Fibroblast of mammary gland (primary cell): ENCODE measurements at places on chromosomes 7 and 10.
A peak's percentile ranks its signal among the peaks of the same experiment; 100 is the strongest.

DNA sequence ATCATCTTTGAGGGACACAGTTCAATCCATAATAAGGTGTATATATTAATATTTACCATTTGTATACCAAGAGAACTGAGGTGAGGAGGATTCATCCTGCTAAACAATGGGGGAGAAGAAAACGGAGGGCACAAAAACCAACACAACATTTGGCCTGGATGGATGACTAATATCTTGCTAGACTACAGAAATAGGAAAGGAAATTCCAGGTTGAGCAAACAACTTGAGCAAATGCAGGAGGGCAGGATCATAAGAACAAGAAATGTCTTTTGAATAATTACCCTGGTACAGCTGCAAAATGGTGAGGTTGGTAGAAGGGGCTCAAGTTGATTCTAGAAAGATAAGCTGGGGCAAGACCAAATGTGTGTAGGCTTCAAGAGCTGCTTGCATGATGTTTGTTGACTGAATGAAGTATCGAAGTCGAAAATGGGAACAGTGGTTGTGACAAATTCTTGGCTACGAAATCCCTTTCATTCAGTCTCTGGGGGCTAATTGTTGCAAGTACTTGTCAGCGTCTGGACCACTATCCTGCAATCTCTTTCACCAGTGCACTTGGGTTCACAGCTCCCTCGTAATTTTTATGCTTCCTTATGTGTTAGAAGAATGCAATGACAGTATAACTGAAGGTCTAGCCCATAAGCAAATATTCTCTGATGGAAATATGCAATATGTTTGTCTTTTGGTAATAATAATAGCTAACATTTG is 176.2 kb downstream of the PTEN start:
- DNase-seq: peak; percentile 54

DNA sequence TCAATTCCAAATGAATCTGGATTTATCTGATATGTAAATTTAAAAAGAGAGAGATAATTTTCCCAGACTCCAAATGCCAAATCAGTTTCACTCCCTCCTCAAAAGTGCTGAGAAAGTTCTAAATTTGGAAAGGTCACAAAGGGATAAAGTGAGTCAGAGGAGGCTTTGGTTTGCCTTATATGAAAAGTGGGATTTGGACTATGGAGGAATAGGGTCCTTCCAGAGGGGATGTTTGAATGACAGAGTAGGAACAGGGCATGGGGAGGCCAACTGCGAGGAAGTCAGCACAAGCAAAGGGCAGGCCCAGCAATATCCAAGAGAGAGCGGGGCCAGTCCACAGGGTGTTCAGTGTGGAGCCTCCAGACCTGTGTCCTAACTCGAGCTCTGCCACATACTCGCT is 9.8 kb upstream of the FAS start:
- peak; percentile 35 for DNase-seq

DNA sequence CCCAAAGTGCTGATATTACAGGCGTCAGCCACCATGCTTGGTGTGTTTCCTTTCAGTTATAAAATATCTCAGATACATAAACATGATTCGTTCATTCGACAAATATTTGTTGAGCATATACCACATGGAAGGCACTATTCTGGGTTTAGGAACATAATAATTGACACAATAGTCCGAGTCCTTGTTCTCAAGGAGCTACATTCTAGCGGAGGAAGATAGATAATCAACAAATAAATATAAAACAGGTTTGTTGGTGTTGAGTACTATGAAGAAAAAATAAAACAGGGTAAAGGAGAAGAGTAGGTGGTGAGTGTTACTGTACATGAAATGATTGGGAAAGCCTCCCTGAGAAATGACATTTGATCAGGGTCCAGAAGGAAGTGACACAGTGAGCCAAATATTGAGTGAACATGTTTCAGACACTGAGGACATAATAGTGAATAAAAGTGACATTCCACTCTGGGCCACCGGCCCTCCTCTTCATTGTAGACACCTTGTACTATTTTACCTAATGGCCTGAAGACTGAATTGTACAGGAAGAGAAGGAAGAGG is 6.9 kb upstream of the HILPDA start:
- DNase-seq: no peak

DNA sequence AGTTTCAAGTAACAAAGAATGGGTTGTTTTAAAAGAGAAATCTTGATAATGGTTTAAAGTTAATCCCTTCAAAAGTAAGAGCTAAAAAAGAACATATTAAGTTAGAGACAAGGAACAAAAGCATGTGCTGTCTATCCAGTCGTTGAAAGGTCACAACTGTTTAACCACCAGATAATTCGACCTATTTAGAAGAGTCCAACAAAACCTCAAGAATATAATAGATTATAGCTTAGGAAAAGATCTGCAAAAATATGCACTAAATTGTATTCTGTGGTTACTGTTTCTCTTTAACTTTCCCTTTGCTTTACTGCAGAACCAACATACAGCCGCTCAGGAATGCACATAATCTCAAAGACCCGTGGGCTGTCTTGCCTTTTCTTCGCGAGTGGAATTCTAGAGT is 74.9 kb downstream of the PCGF5 start:
- DNase-seq: no peak

GRCh38 chr10:62384447-62385081 is 10.4 kb downstream of the ZNF365 start:
- DNase-seq: peak; percentile 11

DNA sequence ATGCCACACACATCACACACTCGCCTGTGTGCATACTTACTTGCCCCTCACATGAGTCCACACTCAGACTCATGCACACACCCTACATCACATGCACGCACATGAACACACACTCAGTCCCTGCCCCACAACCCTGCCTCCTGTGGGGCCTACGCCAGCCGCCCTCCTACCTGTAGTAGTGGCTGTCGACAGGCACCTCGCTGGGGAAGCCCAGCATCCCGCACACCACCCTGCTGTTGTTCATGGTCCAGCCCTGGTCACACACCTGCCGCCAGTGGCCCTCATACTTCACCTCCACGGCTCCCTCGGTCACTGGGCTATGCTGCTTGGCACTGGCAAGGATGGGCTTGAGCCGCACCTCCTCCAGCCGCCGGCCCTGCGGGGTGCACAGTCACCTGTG is 7.2 kb downstream of the LOXL4 start:
- no peak for DNase-seq

- no peak for DNase-seq
Observed at GRCh38 chr10:102795453-102796406, 41.5 kb downstream of the CYP17A1 start.

GRCh38 chr7:134710854-134711624 is 64.4 kb downstream of the BPGM start:
- DNase-seq: no peak

- peak; percentile 55 for DNase-seq
Observed at GRCh38 chr7:2613931-2614600, 17.7 kb upstream of the TTYH3 start.

GRCh38 chr10:109892931-109893330 is 30.4 kb downstream of the XPNPEP1 start:
- DNase-seq: peak; percentile 85

- peak; percentile 47 for DNase-seq
Observed at GRCh38 chr7:37495574-37496184, 47.0 kb upstream of the ELMO1 start.

DNA sequence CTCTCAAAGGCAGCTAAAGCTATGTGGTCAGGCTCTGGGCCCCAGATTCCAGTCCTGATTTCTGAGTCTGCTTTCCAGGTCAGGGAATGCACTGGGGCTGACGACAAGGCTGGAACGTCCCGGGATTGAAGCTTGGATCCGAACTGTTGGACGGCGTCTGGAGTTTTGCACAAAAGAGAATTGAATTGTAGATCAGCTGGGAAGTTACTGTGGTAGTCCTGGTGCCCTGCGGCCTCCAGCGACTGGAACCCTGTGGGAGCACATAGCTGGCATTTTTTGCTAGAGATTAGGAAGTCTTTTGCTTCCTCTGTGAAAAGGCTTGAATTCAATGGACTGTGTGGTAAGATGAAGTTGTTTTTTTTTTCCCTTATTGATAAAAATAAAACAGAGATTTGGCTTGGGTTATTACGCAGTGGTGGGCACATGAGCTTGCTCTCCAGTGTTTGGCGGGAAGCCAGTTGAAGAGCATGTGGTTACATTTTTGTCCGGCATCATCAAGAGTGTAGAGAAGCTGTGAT is at the start of gene HK1:
Gene HK1, plus strand, starts transcription at position 51 of the 518 bp plus-strand sequence.
- DNase-seq: peak; percentile 14

DNA sequence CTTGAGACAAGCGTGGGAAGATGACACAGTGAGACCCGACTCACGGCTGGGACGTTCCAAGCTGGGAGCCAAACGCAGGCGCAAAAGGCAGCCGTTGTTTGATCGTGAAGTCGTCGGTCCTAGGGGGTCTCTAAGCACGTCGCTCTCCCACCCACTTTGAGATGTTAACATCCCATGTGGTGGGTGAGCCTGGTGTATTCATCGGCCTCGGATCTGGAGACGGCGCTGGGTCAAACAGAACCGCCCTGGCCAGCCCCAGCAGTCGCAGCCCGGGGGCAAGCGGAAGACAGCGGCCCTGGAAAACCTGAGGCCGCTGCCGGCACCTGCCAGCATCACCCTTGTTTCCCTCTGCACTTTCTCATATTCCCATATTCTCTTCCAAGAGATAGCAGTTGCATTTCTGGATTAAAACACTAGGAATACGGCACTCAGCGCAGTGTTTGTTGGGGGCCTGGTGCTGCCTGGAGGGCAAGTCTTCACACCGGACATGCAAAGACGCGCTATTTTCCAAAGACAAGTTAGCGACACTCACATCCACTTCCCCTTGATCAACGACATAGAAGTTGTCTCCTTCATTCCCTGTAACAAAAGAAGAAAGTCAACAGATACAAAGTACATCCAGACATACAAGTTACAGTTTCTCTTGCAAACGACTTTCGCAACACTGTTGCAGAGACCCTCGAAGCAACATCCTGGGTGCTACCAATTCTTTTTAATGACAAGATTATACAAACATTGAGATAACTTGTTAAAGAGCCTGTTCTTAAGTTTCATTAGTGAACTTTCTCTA is 86.2 kb upstream of the PDGFA start:
- no peak for DNase-seq

GRCh38 chr10:47262606-47263533 is 37.1 kb upstream of the GDF10 start:
- no peak for DNase-seq

GRCh38 chr7:116180302-116180701 is 30.0 kb upstream of the TES start:
- peak; percentile 69 for DNase-seq

- peak; percentile 85 for DNase-seq
Observed at GRCh38 chr10:110774069-110775019, 97.4 kb upstream of the PDCD4 start.

- DNase-seq: no peak
Observed at GRCh38 chr7:10128748-10129147, 844.9 kb upstream of the PHF14 start.

GRCh38 chr10:60352105-60352504 is 37.6 kb downstream of the ANK3 start:
- DNase-seq: no peak

GRCh38 chr10:32384171-32384570 is 37.2 kb upstream of the EPC1 start:
- no peak for DNase-seq

DNA sequence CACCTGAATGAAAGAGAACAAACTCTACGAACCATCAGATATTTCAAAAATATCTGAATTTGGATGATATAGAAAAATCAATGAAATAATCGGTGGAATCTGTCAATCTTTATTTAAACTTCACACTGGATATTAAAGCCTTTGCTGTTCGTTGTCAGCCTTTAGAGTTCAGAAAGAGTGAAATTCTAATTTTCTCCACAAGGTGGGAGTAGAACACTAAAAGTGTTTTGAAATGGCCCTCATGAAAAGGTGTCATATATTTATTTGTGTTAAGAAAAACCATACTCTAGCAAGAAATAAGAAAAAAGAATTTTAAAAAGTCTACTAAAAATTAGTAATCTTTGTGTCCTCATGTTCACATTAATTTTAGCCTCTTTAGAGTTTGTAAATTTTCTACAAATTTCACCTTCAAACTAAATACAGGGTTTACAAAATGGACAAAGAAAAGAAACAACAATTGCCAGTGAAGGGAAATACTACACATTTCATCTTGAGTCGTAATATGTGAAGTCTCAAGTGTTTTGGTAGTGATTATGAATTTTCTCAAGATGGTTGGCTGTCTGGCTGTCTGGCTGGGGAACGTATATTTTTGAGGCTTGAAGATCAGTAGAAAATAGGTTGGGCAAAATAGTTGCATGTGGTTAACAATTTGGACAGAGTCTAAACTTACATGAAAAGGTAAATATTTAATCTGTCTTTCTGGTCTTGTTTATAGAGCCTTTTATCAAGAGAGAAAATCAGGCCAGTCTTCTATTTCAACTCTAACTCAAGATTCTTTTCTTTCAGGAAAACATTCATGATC is 43.7 kb downstream of the DNAJB9 start:
- peak; percentile 49 for DNase-seq

- DNase-seq: peak; percentile 13
Observed at GRCh38 chr10:126511917-126512479, 123.7 kb upstream of the ADAM12 start.

- peak; percentile 79 for DNase-seq
Observed at GRCh38 chr7:139777948-139778841, at the start of gene HIPK2. HIPK2 (minus strand) TSS chr7:139777998; CDS start chr7:139777623, 375 bp downstream.

- DNase-seq: no peak
Observed at GRCh38 chr10:132180736-132181135, 6.0 kb upstream of the DPYSL4 start.

GRCh38 chr7:106896231-106896630 is 31.1 kb downstream of the PIK3CG start:
- DNase-seq: no peak

GRCh38 chr7:48992816-48993215 is 68.5 kb downstream of the CDC14C start:
- DNase-seq: no peak

DNA sequence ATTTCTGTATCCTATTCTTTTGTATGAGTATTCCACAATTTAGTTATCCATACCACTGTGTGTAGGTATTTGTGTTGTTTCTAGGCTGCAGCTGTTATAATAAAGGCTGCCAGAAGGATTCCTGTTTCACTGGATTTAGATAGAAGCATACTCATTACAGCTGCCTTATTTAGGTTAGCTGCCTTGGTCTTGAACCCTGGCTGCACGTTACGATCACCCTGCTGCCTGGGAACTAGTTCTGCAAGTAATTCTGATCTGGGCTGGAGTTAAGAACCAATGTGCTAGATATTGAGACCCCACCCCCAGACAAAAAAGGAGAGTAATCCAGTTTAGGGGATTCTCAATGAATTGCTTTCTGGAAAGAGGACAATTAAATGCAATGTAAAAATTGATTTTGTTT is 43.1 kb downstream of the CCDC71L start:
- DNase-seq: no peak

GRCh38 chr7:102140952-102141370 is 145.7 kb upstream of the SH2B2 start:
- no peak for DNase-seq

DNA sequence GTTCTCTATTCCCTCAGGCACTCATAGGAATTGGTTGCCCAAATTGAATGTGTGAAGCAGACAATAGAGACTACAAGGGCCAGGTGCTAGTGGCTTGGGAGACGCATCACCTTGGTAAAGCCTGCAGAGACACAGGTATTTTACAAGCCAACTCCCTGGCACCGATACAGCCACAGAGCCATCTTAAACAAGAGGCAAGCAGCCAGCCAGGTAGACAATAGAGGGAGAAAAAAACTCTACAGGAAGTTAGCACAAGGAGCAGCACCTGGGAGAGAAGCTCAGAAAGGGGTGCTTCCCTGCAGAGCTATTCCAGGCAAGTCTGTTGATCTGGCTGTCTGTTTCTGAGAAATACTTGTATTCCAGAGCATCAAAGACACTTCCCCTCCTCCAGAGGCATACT is 43.0 kb upstream of the CDK1 start:
- DNase-seq: no peak

- peak; percentile 44 for DNase-seq
Observed at GRCh38 chr10:71285180-71285545, 33.9 kb upstream of the SLC29A3 start.

GRCh38 chr7:96486681-96487080 is 164.8 kb upstream of the SLC25A13 start:
- no peak for DNase-seq
